ENCODE measurements at places on chromosomes 6 and 20.

GRCh38 chr6:144845186-144845585 is 560.1 kb downstream of the UTRN start:
- no peak for DNase-seq

DNA sequence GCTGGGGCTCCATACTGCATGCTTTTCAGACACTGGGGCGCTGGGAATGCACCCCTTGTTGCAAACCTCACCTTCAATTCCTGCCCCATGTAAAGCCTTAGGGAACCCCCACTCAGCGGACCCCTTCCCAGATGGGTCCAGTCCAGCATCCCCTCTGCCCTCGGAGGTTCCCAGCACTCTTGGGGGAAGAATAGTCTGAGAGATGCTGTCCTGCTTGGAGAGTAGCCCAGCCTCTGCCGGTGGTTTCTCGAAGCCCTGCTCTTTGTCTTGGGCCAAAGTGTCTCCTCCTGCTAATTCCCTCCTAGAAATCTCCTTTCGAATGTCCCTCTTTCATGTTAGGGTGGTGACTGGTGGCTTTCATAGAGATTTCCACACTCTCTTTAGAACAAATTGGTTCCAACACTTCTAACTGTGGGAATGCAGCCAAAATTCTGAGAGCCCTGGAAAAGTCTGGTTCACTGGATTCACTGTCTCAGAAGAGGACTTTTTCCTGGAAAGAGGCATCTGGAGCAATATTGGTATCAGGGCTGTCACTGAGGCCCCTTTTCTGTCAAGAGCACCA is 24.9 kb upstream of the SULF2 start:
- no peak for DNase-seq

DNA sequence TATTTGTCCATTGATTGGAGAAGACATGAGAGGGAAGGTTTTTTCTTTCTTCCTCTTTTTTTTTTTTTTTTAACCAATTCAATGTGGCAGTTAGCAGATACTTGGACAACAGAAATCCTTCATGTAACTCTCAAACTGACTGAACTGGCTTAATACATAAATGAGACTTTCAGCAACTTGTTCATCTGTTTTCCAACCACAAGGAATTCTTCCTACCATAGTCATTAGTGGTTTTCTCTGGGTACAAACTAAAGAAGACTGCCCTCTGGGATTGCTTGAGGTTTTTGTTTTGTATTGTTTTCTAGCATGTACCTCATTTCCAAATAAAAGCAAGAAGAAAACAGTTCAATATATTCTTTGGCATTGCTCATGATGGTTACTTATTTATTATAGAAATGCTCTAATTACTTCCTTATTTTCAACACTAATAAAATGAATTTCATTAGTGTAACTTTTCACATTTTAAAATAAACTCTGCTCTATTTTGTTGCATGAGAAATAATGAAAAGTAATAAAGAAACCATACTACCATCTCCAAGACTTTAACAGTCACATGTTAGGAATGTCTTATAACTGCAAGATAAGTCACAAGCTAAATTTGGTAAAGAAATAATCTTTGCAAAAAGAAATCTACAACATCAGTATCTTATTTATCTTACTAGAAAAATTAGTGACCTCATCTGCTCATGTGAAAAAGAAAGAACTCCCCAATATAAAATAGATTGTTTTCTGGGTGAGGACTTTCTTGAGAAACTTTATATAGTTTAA is 52.0 kb downstream of the ME1 start:
- DNase-seq = no peak

DNA sequence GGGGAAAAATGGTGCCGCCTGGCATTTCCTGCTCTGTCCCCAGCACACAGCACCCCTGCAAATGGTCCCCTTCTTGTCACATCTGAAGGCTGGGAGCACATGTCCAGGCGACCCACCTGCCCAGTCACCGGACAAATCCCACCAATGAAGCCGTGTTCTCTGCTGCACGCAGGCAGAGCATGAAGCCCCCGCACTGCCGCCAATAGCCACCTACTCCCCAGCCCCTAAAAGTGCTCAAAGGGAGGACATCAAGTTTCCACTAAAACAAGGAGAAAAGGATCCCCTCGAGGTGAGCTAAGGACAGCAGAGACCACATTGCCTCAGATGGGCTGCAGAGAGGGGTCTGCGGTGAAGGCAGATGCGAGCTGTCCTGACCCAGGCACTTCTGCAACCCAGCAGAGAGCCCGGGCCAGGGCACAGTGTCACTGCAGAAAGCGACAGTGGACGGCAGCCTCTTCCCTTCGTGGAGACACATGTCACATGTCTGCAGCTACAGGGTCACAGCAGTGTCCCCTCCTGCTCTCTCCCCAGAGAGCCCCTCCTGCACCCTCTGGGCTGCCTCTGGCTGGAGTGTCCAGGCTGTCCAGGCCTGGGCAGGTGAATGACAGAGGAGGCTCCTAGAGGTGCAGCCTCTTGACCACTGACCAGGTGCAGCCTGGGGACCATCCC is 221.5 kb downstream of the PREX1 start:
- DNase-seq = no peak

DNA sequence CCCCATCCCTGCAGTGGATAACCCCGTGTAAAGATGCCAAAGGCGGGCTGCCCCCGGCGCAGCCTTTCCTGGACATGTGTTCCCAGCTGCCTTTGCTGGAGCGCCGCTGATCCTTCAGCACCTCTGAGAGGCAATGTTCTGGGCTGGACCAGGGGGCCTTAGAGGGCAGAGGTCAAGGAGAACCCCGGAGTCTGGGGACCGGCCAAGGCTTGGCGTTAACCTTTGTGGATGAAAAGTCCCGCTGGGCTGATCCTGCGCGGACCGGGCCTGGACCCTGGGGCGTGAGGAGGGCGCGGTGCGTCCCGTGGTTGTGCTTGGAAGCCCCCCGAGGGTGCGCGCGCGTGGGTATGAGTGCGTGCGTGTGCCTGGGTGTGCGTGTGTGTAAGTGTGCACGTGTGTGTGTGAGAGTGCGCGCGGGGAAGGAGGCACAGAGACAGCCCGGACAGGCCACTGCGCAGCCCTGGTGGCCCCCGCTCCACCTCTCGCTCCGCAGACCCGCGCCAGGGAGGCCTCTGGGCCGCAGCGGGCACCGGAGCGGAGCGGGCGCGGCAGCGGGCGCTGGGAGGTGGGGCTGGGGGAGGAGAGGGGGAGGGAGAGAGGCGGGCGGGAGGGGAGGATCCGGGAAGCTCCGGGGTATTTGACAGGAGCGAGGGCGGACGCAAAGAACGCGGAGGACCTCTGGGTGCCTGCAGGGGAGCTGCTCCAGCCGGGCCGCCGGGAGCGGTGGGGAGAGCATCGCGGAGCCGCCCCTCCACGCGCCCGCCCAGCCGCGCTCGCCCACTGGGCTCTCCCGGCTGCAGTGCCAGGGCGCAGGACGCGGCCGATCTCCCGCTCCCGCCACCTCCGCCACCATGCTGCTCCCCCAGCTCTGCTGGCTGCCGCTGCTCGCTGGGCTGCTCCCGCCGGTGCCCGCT is at the start of gene SMOC2:
SMOC2 (plus strand) TSS at position 665 of the 914 bp plus-strand sequence; CDS start at position 852, 187 bp downstream.
- peak; percentile 21 for DNase-seq

GRCh38 chr20:51760905-51761546 is 7.2 kb downstream of the ATP9A start:
- DNase-seq = no peak

DNA sequence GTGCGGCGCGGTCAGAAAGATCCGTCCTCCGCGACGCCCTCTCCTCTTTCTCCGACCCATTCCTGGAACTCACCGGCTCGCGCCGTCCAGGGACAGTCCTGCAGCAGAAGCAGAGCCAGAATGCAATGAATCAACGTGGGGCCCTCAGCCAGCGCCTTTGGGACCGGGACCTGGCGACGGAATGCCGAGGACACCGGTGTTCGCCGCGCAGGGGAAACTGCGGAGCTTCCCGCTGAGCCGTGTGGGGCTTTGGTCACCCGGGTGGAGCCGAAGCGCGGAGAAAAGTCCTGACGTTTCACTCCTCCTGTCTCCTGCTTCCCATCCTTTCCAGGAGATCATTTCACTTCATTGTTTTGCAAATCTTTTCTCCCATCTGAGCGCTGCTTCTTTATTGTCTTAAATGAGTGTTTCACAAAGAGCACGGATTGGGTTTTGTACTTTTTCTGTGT is 26.5 kb downstream of the ULBP1 start:
- no peak for DNase-seq

GRCh38 chr6:163014736-163015135 is 287.0 kb downstream of the PACRG start:
- no peak for DNase-seq

DNA sequence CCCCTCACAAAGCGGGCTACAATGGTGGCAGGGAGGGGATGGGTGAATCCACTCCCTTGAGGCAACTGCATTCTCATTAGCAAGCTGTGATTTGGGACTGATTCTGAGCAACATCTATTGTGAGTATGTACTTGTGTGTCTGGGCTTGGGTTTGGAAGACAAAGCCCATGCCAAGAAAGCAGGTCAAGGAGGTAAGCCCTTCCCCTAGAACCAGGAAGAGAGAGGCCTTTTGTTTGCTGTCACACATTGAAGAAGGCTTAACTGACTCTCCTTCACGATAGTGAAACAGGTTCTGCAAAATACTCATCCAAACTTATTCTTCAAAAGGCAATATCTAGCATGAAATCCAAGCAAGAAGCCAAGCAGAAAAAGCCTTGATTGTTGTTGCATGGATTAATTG is 403.1 kb upstream of the ID4 start:
- DNase-seq = no peak

- DNase-seq = no peak
Observed at GRCh38 chr6:150517175-150517574, 82.5 kb upstream of the PLEKHG1 start.

GRCh38 chr6:138107752-138108592 is 753 bp upstream of the PERP start:
- DNase-seq = peak; percentile 92

DNA sequence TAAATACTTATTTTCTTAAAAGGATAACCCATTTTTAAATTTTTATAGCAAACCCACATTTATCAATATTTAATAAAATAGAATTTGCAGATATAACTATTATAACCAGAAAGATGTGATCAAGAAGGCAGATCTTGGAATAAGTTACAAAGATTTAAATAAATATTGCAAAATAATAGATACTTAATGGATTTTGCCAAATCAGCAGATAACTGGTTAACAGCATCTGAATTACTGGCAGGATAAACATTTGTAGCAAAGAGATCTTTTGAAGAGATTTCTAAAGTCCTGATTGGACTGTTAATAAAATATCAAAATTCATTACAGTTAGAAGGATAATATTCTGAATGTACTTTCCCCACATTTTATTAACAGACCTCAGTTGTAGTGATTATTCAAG is 144.2 kb downstream of the PDSS2 start:
- peak; percentile 56 for DNase-seq

DNA sequence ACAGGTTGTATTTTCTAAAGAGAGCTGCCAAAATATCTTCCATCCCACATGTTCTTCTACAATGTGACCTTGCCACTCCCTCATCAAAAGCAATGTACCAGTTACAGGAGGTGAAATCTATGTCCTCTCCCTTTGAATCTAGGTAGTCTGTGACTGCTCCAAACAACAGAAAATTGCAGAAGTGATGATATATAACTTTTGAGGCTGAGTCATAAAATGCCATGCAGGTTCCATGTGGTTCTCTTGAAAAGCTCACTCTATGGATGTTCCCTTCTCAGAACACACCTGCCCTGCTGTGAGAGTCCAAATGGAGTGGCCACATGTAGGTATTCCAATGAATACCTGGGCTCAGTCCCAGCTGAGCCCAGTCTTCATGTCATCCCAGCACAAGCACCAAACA is 16.9 kb upstream of the PHIP start:
- DNase-seq = no peak

- no peak for DNase-seq
Observed at GRCh38 chr6:100730001-100730980, 150.8 kb downstream of the ASCC3 start.

- no peak for DNase-seq
Observed at GRCh38 chr20:47038566-47039560, 144.2 kb downstream of the EYA2 start.

DNA sequence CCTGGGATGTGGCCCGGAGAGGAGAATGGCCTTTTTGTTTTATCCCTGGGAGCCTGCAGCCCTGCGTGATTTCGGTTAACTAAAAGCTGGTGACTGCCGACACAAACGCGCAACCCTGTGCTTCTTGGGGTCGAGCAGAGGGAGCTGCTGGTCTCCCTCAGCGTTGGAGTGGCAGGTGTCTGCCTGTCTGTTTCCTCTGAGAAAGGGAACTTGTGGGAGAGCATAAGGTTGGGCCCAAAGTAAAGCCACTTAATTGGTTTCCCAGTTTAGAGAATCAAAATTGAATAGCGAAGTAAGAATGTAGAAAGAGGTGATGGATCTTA is 500 bp downstream of the LTV1 start:
- DNase-seq = no peak

DNA sequence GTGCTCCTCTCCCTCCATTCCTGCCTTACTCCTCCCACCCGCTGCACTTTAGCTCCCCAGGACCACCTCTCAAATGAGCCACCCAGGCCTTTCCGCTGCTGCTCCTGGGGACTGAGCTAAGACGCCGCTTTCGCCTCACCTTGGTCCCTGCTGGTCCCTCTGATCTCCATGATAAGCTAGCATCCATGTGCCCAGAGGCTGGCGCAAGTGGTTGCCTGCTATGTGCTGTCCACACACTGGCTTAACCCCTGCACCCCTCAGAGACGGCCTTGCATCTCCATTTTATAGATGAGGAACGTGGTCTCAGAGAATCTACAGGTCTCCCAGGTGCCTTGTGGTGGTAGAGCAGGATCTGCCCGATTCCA is 160.1 kb upstream of the PMEPA1 start:
- DNase-seq = no peak

DNA sequence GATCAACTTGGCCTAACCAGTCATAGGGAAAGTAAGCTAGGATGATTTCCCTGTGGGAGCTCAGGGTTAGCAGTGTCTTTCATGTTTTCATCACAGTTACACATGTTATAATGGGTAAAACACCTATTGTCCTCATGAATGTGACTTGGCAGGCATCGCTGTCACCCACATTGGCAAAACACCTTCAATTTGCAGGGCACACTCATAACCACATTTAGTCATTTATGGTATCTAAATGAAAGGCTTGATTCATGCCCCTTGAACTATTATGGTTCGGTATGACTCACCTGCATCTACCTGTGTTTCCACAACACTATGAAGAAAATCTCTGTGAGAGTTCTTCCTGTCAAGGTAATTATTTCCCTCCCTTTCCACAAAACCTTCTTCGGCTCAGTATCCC is 49.2 kb downstream of the FRK start:
- DNase-seq = no peak

GRCh38 chr20:58569241-58570125 is 54.3 kb upstream of the APCDD1L start:
- no peak for DNase-seq

Data from NCI-H526 treated with DMSO at 0.1 percent for 48 hours (cell line).